ENCODE measurements at places on chromosomes 3 and 15.

DNA sequence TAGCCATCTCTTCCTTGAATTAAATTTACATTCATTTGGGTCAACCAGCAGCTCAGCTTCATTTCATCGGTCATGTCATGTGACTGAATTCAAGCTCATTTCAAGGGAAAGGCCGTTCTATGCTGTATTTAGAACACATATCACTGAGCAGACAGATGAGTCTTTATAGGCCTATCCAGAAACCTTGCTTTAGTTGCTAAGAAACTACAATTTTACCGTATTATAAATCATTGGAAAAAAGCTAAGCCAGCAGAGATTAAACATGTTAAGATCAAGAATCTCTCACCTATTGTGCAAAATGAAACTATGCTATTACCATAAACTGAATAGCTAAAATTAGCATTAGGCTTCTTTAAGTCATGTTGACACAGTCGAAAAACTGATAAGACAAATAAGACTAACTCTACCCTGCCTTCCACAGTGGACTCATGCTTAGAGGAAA is 2.2 kb downstream of the NPTN start:
- no peak for DNase-seq

- no peak for DNase-seq
These were observed 22.8 kb upstream of the P2RY1 start for GRCh38 chr3:152811974-152812760.

- DNase-seq: no peak
These were observed 6.0 kb upstream of the TSEN2 start for GRCh38 chr3:12478326-12478725.

DNA sequence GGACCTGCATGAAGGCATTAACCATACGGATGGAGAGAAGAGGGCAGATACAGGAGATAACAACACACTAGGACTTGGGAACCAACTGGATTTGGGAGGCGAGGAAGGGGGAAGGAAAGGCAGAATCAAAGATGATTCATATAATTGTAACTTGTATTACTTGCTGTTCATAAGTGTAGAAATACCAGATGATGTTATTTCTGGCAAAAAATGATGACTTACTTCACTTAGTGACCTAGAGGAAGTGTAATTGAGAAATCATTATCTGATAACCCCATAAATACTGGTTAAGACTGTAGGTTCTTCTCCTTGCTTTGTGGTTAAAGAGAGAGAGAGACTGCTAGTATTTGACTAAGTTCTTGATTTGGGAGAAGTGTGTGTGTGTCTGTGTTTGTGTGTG is 50.5 kb upstream of the GK5 start:
- no peak for DNase-seq

DNA sequence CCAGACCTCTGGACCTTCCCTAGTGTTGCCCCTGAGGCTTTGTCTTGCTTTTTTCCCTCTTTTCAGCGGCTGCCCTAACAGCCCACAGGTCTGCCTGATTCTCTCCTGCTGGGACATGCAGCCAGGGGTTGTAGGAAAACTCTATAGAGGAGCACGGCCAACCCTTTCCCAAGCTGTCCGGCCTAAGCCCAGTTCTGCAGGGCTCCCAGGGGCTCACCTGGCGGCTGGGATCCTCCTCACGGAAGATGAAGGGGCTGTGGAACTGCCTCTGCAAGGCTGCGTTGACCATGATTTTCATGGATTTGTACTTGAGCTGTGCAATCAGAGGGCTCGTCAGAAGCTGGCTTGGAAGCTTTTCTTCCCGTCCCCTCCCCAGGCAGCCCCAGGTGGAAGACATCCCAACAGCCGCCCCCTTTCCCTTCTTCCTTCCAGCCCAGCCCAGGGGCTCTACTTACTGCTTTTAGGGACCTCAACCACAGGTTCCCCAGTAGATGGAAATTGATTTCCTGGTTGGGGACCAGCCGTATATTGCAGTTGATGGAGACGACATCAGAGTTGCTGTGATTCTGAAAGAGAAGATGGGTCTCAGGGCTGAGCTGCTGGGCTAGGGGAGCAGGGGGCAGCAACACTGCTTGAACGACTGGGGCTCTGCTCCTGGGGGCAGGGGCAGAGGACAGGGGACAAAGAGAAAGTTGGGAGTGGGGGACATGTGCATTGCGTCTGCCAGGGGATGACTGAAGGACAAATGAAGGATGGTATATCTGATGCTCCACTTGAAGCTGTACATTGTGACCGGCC is 29.8 kb downstream of the FEM1B start:
- no peak for DNase-seq

GRCh38 chr15:79932447-79932846 is 35.6 kb upstream of the MTHFS start:
- DNase-seq: no peak

GRCh38 chr15:74121039-74121438 is 9.3 kb upstream of the ISLR2 start:
- no peak for DNase-seq

GRCh38 chr15:100355342-100355741 is 13.6 kb upstream of the ADAMTS17 start:
- no peak for DNase-seq

DNA sequence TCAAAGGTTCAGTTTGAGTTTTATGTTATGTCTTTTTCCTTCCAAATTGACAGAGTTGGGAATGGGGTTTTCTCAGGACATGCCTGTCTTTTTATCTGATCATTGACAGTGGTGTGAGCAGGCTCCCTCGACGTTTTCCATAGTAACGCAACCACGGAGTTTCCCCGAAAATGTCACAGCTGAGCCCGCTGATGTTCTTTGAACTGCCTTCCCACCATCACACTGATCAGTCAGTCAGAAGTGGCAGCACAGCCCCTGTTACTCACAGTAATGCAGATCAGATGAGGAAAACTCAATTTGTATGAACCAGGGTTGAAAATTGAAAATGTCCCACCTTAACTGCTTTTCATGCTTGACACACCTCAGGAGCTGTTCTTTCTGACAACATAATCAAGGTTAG is 210.4 kb downstream of the NECTIN3 start:
- DNase-seq: no peak

DNA sequence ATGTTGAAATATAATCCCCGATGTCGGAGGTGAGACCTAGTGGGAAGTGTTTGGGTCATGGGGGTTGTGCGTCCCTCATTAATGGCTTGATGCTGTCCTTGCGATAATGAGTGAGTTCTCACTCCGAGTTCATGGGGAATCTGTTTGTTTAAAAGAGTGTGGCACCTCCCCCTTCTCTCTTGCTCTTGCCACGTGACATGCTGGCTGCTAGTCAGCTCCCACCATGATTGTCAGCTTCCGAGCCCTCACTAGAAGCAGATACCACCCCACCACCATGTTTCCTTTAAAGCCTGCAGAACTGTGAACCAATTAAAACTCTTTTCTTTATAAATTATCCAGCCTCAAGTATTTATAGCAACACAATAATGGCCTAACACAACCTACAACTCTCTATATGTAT is 166.3 kb upstream of the MBNL1 start:
- no peak for DNase-seq

- no peak for DNase-seq
These were observed 312.5 kb downstream of the C3orf38 start for GRCh38 chr3:88462230-88462629.

DNA sequence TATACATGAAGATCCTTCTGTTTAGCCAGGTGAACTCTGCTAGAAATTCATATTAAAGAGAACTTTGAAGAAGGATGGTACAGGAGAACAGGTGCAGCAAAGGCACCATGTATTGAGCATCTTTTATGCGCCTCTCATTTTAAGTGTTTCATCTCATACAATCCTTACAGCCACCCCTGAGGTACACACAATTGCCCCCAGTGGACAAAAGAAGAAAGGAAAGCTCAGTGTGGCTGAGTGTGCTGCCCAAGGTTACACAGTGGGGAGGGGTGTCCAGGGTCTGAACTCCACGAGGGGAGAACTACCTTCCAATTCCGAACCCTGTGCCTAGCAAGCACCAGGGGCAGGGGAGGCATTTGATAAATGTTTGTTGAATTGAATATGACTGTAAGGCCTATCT is 98.6 kb downstream of the MECOM start:
- no peak for DNase-seq

- DNase-seq: no peak
These were observed 15.0 kb downstream of the GTF2A2 start for GRCh38 chr15:59642351-59642750.

GRCh38 chr3:117054556-117054955 is 345.0 kb downstream of the TUSC7 start:
- DNase-seq: no peak

DNA sequence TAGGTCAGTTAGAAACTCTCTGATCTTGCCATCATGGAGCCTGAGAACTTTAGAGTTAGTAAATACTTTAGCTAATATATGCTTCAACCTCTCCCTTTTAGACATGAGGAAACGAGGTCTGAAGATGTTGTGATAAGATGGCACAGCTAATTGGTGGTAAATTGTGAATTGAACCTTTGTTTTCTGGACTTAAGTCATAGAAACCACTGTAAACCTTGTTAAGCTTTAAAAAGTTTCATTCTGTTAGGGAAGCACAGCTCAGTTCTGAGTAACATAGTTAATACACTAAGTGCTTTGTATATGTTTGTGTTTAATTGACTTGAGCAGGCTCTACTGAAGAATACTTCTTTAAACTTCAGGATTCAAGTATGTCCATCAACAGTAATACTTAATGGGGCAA is 108.6 kb downstream of the AKAP13 start:
- DNase-seq: no peak

GRCh38 chr15:27328608-27329007 is 357.6 kb downstream of the GABRG3 start:
- DNase-seq: no peak

DNA sequence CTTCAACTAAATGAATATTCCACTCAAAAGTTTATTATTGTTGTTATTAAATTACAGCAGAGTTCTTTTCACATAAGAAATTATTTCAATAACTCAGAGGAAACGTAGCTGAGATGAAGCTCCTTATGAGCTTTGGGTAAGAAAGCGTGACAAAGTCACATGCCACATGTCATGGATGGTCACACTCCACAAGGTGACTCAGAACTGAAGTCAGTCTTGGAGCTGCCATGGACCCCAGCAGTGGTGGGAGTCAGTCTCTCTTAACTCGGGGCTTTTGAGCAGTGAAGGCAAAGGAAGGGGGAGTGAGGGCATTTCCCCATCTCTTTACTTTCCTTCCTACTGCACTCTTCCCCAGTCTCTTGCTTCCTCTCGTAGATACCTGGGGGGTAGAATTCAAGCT is 87.5 kb upstream of the FAM3D start:
- no peak for DNase-seq

GRCh38 chr3:185750015-185750414 is 74.8 kb downstream of the IGF2BP2 start:
- DNase-seq: no peak

DNA sequence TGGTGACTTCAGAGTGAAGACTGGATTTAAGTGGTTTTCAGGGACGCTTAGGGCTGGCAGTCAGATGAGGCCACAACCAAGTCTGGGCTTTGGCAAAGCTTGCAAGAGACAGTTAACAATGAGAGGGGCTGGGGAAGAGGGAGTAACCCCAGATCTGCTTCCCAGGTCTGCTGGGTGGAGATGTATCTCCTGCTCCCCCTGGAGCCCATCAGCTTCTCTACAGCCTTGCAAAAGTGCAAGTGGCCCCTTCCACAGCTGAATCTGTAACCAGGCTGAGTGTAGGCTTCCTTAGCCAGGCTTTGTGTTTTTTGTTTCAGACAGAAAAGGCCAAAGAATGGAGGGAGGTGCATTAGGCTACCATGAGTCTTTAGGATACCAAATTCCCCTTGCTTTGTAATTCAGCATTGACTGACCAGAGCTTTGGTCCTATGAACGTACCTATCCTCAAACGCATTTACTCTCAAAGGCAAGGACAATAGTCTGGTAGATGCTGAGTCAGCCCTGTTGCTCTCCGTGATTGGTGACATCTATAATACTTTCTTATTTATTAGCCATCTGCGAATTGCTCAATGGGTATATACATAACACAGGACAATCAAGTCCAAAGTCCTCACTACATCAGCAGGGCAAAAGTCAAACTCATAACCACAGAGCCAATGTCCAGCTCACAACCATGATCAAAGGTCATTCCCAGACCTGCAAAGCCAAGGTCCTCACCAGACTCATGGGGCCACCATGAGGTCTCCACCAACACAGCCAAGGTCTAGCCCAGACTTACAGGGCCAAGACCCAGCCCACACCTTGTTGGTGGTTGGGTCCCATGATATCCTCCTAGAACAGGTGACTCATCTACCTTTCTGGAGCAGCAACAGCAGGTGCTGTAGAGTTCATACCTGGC is 17.1 kb downstream of the CCDC13 start:
- peak; percentile 13 for DNase-seq

- no peak for DNase-seq
These were observed 26.9 kb upstream of the PLSCR2 start for GRCh38 chr3:146496251-146496650.

- DNase-seq: no peak
These were observed 109.1 kb downstream of the BDH1 start for GRCh38 chr3:197446700-197447056.

- DNase-seq: no peak
These were observed 977.5 kb downstream of the NAALADL2 start for GRCh38 chr3:175836617-175837016.

DNA sequence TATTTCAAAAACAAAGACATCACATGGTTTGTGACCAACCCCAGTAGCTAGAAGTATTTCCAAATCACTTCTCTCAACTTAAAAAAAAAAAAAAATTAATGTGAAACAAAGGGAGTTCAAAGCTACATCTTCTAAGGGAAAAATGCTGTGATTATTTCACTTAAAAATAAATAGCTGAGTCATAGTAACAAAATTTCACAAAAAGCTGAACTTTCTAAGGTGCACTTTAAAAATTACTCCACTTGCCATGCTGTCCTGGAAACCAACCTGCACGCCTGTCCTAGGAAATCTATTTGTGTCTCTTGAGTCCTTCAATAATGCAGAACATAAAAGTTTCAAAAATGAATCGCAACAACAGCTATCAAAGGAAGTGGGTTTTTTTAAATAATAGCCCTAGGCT is 1.8 kb downstream of the ACAP2 start:
- no peak for DNase-seq

GRCh38 chr3:25386686-25387255 is 41.3 kb upstream of the RARB start:
- DNase-seq: no peak

GRCh38 chr15:90826886-90827435 is 41.4 kb upstream of the FURIN start:
- DNase-seq: no peak

GRCh38 chr15:58900631-58901030 is 32.8 kb downstream of the SLTM start:
- DNase-seq: no peak

GRCh38 chr3:77535116-77535515 is 495.2 kb downstream of the ROBO2 start:
- DNase-seq: no peak

DNA sequence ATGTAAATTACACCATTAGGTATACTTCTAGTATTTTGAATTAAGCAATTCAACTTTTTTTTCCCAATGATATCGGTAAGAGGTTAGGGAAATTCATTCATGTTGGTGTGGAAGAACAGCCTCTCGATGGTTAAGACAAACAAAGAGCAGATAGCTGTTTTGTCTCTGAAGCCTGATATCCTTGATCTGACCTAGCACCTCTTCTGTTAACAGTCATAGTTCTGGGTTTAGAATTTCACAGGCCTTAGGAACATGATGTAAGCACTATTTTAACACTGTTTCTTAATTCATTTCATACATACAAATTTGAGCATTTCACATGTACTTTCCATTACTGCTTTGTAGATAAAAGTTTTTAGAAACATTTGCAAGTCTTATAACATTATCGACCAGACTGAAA is 367.5 kb upstream of the ZNF385D start:
- DNase-seq: no peak
